ENCODE measurements at places on chromosomes 7 and 10.
A peak's percentile ranks its signal among the peaks of the same experiment; 100 is the strongest.

DNA sequence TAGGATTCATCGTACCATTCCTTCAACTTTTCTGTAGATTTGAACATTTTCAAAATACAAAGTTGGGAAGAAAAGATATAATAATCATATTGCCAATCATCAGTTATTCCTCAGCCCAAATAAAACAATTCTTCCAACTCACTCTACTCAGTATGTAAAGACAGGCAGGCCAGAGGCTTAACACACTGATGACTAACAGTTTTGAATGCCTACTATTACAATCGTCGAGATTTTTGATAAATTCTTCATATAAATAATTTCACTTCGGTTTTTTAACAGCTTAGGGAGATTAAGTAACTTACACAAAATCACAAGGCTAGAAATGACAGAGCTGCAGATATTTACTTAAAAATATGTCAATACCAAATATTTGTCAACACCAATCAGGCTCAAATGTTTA, 17.6 kb downstream of the CYTH3 start:
- DNase-seq = no peak

DNA sequence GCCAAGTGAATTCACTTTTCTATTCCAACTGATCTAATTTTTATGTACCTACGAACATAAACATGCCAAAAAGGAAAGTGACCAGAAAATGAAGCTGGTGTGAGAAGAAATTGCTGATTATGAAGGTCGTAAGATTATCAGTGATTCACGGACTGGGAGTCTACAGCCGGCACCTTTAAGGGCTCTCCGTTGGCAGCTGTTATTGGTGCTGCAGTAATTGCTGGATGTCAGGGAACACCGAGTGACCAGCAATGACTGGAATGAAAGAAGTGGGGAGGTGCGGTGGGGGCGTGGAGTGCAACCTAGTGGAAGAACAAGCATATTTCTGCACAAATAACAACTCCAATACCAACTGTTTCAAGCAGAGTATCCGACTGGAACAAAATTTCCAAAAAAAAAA, 109.8 kb upstream of the TARP start:
- DNase-seq = no peak

DNA sequence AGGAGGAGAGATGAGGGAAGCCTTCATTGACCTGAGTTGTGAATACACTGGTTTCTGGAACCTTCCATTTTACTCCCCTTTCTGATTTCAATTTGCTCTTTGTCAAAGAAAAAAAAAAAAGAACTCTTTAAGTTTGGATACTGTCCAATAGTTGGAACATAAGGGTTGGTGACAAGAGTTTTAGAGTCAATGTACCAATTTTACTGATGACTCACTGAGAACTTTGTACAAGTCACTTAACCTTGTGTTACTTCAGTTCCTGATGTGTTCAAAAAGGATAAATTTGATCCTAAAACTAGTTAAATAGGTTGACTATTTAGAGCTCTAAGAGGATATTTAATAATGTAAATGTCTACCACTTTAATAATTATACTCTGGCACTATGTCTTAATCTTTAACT, 4.1 kb upstream of the CDK14 start:
- DNase-seq = no peak

GRCh38 chr7:187227-187927, 5.0 kb upstream of the FAM20C start:
- DNase-seq = no peak

DNA sequence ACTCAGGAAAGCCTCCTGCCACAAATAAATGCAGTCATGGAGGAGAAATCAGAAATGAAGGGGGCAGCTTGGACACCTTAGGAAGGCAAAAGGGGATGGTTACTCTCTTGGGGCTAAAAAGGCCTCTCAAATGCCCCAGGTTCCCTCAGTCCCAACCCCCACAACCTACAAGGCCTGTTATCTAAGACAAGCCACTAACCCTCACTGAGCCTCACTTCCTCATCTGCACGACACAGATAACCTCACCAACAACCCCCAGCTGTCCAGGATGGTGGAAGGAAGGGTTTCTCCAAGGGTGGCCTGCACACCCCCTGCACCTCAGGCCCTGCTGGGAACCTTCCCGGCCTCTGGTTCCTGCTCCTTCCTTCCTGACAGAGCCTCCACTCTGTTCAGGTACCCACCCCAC, 29.2 kb downstream of the SORBS1 start:
- no peak for DNase-seq

GRCh38 chr10:71533936-71534335, 137.2 kb downstream of the CDH23 start:
- DNase-seq = no peak

DNA sequence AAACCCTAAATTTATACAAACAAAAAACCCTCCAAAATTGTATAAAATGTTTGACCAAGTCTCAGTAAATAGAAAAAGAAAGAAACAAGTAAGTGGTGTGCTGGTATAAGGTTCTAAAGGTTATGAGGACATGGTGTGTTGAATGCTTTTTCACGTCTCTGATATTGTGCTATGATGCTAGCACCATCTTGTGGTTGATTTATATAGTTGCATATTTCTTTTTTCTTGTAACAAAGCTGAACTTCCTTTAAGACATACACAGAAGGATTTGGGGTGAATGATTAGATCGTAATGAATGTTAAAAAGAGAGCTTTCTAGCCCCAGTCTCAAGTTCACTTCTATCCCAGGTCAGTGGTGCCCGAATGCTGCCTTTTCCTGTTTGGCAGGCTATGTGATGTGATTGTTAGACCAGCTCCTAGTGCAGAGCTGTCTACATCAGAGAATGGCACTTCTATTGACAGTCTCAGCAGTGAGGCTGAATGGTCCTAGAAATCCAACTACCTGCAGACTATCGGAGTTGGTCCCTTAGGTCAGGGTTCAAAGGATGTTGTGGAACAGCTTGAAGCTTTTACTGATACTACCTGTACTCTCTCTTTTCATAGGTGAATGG, 25.0 kb downstream of the VTI1A start:
- DNase-seq = no peak

- no peak for DNase-seq
These were observed 623.9 kb upstream of the FOXK1 start for GRCh38 chr7:4058158-4058557.

DNA sequence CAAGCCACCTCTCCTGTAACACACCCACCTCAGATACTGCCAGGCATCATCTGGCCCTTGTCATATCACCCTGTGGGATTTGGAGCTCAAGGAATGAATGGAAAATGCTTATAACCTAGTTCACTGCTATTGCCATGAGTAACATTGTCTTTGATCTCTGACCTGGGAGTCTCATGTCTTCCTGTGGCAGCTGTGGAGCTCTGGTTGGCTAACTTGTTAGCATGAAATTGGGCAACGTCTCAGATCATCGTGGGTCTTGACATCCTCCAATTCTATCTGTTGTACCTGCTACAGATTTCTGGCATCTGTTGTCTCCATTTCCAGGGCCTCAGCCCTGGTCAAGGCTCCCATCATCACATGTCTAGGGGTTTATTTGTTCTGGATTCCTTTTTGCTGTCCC, 2.2 kb upstream of the TMEM270 start:
- no peak for DNase-seq

DNA sequence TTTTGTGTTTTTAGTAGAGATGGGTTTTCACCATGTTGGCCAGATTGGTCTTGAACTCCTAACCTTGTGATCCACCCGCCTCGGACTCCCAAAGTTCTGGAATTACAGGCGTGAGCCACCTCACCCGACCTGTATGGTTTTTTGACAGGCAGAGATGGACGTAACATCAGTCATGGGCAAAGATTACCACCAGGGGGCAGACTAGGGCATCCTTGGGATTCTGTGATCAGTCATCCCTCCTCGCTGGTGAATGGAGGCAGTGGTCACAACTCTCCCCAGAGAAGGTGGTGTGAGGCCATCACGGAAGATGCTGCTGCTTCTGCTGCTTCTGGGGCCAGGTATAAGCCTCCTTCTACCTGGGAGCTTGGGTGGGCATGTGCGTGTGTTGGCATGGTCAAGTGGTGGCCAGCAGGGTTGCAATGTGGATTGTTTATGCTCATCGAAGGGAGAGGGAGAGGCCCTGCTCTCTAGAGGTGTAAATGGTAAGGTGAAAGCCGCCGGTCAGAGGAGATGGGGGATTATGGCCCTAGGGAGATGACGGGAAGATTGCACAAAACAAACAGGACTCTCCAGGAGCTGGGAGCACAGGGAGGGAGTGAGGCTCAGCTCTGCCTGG, 122.7 kb upstream of the PRSS1 start:
- peak; percentile 11 for DNase-seq

GRCh38 chr7:24817339-24817738, 60.1 kb upstream of the GSDME start:
- DNase-seq = no peak

GRCh38 chr10:114716811-114717404, 58.8 kb upstream of the ABLIM1 start:
- no peak for DNase-seq

DNA sequence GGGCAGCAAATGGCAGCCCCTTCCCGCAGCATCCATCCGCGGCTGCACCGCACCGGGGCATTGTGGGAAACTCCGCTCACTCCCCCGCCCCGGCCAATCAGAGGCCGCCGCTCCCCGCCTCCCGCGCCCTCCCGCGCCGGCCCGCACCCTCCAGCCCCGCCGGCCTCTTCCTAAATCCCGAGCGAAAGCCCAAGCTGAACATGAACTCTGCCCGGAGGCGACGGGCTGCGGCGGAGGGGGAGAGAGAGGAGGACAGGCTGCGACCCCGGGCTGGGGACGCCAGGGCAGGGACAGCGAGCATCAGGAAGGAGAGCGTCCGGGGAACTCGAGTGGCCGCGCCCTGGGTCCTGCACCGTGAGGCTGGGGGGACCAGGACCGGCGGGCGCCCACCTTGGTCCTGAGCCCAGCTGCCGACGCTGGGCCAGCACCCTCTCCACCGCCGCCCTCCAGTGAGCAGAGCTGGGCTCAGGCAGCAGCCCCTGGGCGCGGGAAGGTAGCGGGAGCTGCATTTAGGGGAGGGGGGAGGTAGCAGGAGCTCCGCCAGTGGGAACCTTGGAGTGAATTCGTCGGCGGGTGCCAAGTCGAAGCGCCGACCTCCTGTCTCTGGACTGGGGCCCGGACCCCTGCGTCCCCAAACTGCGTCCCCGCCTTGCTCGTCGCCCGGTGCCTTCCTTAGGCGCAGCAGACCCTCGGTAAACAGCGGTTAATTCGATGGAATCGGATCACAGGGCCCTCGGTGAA, at the start of gene DGKI:
DGKI (minus strand) TSS at position 148 of the 741 bp plus-strand sequence.
- DNase-seq = no peak

DNA sequence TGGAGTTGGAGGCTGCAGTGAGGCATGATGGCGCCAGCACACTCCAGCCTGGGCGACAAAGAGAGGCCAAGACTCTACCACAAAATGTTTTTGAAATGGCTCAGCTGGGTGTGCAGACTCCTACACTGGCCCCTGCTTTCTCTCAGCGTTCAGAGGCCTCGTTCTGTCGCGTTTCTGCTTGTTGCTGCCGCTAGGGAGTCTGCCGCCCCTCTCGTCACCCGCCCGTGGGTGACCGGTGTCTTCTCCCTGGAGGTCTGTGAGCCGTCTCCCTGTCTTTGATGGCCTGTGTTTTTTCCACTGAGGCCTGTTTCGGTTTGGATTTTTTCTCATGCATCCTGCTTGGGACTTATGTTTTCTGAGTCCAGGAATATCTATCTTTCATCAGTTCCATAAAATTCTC, 23.6 kb upstream of the UNCX start:
- DNase-seq = no peak

- no peak for DNase-seq
These were observed 35.3 kb upstream of the IFRD1 start for GRCh38 chr7:112414855-112415490.

- DNase-seq = peak; percentile 54
These were observed 94.1 kb downstream of the ARMH3 start for GRCh38 chr10:101961591-101962498.

DNA sequence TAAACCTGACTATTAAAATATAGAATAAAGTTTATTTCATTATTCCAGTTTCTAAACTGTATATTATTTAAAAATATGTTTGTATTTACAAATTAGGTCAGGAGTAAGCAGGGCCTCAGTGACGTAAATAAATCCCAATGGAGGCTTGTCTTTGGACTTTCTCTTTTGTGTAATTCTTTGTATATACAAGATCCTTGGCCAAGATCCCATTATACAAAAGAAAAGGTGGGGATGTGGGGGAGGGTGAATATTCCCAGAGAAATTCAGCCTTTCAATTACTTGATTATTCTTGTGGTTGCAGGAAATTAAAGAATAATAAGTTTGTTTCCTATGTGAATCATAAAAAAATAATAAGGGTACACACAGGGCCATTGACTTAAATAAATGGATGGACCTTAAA, 178.7 kb upstream of the PRPS1L1 start:
- DNase-seq = no peak

GRCh38 chr10:132366006-132366405, 31.0 kb upstream of the PWWP2B start:
- no peak for DNase-seq

- no peak for DNase-seq
These were observed 101.9 kb downstream of the GRID1 start for GRCh38 chr10:86264481-86265231.

- no peak for DNase-seq
These were observed 113.2 kb downstream of the DNAH11 start for GRCh38 chr7:21656081-21656480.

GRCh38 chr7:38506756-38507155, 124.4 kb downstream of the AMPH start:
- peak; percentile 4 for DNase-seq

DNA sequence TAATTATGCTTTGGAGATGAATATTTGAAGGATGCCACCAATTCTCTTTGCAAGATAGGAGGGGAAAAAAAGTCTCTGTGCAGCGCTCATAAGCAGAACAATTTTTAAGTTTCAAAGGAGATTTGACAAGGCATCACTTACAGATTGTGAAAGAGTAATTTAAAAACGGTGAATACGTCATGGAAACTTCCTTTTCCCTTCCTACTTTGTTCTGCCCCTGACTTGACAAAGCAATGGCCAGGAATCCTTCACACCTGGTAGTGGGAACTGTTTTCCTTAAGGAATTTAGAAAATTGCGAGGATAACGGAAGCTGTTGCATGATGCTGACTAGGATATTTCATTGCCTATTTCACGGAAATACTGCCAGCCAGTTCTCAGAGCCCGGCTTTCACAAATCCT, 16.7 kb downstream of the FAM107B start:
- DNase-seq = no peak

- DNase-seq = peak; percentile 76
These were observed 215.7 kb downstream of the BAMBI start for GRCh38 chr10:28892818-28893547.

- DNase-seq = no peak
These were observed 58.8 kb upstream of the ZNF804B start for GRCh38 chr7:88700725-88701124.

DNA sequence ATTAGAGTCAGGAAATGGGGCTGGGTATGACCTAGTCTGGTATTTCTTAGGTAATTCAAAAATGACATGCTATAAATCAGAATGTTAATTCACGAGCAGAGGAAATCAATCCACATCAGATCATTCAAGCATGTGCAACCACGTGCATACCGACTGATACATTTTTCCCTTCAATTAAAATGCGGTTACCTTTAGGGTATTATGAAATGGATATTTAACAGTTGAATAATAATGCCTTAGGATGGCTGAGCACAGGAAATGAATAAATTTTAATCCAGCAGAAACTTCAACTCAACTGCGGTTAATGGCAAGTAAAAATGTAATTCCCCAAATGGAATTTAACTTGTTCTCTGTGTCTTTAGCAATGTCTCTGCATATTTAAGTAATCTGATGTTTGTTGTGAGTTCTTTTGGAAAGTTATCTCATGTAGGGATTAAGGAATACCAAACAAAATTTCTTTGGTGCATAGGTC, 9.2 kb downstream of the CPA2 start:
- no peak for DNase-seq

- DNase-seq = no peak
These were observed 114.7 kb downstream of the EXOC4 start for GRCh38 chr7:133367561-133367960.

Data from MG63 (cell line).